ENCODE measurements at places on chromosomes 3 and 15.
A peak's percentile ranks its signal among the peaks of the same experiment; 100 is the strongest.

- DNase-seq, result no peak
Measured at GRCh38 chr3:122410639-122411038, 5.2 kb downstream of the WDR5B start.

GRCh38 chr3:165130708-165131107 lies 52.4 kb upstream of the SI start:
- DNase-seq, result no peak

GRCh38 chr3:107969525-107969924 lies 121.3 kb downstream of the CD47 start:
- DNase-seq, result no peak

DNA sequence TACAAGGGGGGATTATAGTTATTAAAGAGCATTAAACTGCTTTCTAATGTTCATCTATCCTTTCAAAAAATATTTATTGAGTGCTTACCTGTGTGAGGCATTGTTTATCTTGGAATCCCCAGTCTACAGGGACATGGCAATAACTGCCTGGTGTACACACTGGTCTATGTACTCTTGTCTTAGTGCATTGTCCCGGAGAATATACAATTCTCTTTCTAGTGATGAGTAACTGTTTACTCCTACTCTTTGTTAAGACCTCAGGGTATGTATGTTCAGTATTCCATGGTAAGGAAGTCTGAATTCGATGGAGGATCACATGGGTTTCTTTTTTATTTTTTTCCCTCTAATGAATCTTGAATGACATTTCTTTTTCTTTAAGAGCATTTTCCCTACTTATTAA lies 772.4 kb upstream of the NR2F2 start:
- DNase-seq, result no peak

DNA sequence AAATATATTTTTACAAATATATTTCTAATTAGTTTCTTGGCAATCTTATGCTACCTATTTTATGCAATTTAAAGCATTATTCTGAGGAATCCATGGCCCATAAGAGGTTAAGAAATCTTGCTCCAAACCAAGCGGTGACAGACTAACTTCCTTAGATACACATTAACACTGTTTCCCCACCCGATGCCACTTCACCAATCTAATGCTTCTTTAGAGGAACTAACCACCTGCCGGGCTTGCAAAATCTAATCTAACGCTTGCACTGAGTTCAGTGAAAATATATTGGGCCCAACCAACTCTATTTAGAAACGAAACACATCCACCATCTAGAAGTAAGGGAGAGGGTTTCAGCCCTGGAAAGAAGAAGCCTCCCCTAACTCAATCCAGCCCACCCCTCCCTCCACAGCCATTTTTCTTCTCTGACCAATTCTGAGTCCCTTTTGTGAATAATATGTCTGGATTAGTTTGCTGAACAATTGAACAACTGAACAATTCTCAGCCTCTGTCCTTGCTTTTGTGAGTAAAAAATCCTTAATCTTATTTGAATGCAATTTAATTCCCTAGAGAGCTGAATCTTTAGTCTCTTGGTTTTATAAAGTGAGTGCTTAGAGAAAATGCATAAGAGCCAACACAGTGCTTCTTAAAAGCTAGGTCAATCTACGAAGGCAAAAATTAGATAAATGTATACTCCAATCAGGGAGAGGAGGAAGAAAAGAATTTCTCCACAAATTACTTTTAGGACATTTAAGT lies 150.4 kb upstream of the ADAMTS9 start:
- DNase-seq, result peak; percentile 2

- DNase-seq, result peak; percentile 19
Measured at GRCh38 chr15:45429941-45430792, 51.8 kb upstream of the GATM start.

- DNase-seq, result no peak
Measured at GRCh38 chr3:27626596-27627118, 95.5 kb downstream of the EOMES start.

GRCh38 chr15:85810075-85810474 lies 15.3 kb upstream of the KLHL25 start:
- no peak for DNase-seq

- peak; percentile 39 for DNase-seq
Measured at GRCh38 chr15:64681424-64682024, 93.9 kb downstream of the RBPMS2 start.

All from MV-4-11 (cell line).